ENCODE measurements at places on chromosomes 4 and X.

GRCh38 chr4:141548791-141549190 lies 87.6 kb upstream of the IL15 start:
- no peak for DNase-seq

- no peak for DNase-seq
Measured at GRCh38 chr4:95014068-95014467, 256.3 kb downstream of the BMPR1B start.

DNA sequence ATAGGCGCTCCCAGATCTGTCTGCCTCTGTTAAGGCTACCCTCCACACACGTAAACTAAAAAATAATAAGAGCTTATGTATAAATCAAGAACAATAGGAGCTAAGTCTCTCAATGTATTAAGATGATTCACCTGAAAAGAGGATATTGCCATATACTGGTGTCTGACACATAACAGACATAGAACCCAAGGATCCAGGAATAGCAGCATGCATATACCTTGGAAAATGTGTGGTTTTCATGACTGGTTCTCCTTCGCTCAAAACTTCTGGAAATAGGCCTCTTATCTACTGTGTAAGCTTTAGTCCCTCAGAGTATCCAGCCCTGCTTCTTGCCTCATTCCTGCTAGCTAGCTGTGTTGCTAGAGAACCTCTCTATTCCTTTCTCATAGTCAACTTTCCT lies 203.7 kb upstream of the SLITRK2 start:
- no peak for DNase-seq

DNA sequence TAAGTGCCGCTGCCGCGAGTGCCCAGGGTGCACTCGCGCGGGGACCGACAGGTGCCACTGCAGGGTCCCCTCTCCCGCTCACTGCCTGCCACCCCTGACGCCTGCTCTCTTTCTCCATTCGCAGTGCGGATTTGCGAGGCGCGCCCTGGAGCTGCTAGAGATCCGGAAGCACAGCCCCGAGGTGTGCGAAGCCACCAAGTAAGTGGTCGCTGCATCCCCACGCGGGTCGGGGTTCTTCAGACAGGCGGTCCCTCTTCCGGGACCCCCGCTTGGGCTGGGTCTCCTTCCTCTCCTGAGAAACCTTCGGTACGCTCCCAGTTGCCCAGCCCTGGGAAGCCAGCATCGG lies 547 bp downstream of the GUCY1A1 start:
- no peak for DNase-seq

GRCh38 chr4:76087007-76087769 lies 12.7 kb downstream of the ART3 start:
- DNase-seq: peak; percentile 79

- peak; percentile 66 for DNase-seq
Measured at GRCh38 chr4:86497131-86497530, 97.0 kb upstream of the PTPN13 start.

GRCh38 chrX:150337026-150337425 lies 26.1 kb upstream of the MAMLD1 start:
- no peak for DNase-seq

GRCh38 chr4:187042251-187042650 lies 318.6 kb upstream of the FAT1 start:
- no peak for DNase-seq

- no peak for DNase-seq
Measured at GRCh38 chr4:152513078-152513477, 22.8 kb downstream of the FBXW7 start.

DNA sequence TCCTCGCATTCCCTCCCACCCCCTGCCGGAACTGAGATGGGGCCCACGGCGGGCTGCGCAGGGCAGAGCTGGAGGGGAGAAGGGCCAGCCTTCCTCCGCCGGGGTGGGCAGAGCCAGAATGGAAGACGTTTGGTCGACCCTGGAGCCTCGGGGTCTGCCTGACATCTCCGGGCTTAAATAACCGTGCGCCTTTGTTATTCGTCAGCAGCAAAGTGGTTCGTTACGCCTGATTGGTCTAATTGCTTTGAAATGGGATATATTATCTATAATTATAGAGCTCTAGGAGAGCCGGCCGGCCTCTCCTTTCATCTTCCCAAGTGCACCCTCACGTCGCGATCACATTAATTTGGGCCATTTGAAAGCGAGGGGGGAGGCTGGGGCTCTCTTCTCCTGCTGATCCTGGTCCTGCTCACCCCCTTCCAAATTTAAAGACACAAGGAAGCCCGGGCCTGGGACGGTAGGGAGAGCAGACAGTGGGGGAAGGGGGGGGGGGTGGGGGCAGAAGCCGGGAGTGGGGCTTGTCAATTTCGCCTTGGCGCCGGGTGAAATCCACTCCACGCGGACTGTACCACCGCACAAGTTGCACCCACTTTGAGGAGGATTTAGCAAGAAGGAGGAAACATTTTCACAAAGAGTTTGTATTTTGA lies 4.7 kb upstream of the MSX1 start:
- no peak for DNase-seq

GRCh38 chrX:9055354-9055753 lies 21.4 kb upstream of the FAM9B start:
- DNase-seq: no peak

DNA sequence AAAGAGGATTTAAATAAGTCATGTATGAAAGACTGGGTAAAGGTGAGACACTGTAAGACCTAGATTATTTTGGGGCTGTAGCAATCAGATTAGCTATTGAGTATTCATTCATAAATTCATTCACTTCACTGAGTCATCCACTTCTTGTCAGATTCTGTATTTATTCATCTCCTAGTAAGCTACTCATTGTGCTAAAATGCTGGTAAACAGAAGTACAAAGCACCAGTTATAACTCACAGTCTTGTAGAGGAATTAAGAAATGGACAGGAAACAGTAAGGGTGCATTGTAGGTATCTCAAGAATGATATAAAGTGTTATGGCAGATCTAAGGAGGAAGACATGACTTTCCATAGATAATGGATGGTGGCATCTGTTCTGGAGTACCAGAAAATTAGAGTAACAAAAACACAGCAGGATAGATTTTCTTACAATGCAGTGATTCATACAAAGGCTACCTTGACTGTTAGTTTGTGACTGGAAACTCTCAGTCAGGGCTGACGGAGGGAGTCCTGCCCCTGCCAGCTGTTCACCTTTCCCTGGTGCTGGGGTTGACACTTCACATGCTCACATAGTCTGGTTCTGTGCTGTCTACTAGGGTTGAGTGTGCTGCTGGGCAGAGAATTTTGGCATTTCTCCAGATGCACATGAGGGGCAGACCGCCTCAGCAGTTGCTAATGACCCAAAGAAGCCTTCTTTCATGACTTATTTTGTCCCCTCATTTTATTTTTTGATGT lies 26.5 kb upstream of the HAND2 start:
- DNase-seq: no peak

All from cardiac fibroblast (primary cell).